ENCODE measurements at places on chromosomes 6 and 20.

- DNase-seq = no peak
Observed at GRCh38 chr20:25043499-25044260, 14.3 kb downstream of the ACSS1 start.

GRCh38 chr6:45818655-45819054 is 197.0 kb downstream of the CLIC5 start:
- no peak for DNase-seq

- DNase-seq = no peak
Observed at GRCh38 chr6:143064951-143065683, 4.4 kb downstream of the AIG1 start.

- DNase-seq = no peak
Observed at GRCh38 chr6:74973591-74973990, 232.3 kb downstream of the COL12A1 start.

DNA sequence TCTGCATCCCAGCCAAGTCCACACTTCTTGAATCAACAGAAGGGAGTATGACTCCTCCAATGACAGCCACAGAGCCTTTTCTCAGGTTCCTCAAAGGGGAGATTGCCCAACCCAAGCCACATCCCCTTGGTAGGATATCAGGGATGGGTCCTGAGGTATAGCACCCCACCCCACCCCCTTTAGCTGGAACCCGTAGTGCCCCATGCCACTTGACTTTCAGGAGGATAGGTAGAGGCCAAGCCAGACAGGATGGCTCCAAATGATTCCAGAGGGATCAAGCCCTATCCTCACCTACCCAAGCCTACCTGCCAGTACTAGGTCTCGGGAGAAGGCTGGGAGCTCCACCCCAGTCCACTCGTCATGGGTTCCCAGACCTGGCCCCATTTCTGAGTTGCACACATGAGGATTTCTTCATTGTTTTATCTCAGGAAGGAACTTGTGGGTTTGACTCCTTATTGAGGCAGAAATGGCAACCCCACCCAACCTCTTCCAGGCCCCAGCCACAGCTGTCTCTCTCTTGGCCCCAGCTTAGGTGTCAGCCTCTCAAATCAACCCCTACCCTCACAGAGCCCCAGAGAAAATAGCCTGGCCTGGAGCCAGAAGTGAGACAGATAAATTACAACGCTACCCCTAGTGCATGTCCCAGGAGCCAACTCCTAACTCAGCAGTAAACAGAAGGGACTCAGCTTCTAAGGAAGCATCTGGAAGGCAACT is 3.6 kb downstream of the CCND3 start:
- peak; percentile 46 for DNase-seq

DNA sequence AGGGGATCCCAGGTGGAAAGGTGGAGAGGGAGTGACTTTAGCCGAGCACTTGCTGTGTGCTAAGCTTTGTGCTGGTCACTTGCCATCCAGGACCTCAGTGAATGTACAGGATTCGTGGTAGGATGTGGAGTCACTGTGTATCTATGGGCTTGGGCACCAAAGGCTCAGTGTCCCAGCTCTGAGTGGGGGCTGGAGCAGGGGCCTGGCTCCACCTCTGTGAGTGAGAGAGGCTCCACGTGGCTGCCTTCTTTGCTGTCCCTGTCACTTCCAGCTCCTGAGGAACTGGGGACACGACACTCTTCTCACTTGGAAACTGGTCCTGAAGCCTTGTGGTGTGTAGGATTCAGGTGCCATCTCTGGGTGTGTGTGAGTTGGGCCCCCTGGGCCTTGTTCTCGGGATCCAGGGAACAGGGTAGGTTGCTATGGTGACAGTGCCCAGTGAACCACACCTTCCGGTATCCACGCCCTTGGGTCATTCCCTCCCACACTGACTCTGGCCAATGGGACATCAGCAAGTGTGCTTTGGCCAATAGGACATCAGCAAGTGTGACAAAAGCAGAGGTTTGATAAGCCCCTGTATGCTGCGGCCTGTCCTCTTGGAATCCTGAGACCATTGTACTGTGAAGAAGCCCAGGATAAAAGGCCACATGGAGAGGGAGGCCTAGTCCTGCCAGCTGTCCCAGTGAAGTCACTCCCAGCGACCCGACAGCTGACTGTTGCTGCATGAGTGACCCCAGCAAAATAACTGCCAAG is 87.7 kb downstream of the CDH22 start:
- no peak for DNase-seq

GRCh38 chr6:20882014-20882413 is 347.8 kb downstream of the CDKAL1 start:
- DNase-seq = no peak

GRCh38 chr20:33659341-33660034 is 2.6 kb upstream of the C20orf144 start:
- DNase-seq = no peak

DNA sequence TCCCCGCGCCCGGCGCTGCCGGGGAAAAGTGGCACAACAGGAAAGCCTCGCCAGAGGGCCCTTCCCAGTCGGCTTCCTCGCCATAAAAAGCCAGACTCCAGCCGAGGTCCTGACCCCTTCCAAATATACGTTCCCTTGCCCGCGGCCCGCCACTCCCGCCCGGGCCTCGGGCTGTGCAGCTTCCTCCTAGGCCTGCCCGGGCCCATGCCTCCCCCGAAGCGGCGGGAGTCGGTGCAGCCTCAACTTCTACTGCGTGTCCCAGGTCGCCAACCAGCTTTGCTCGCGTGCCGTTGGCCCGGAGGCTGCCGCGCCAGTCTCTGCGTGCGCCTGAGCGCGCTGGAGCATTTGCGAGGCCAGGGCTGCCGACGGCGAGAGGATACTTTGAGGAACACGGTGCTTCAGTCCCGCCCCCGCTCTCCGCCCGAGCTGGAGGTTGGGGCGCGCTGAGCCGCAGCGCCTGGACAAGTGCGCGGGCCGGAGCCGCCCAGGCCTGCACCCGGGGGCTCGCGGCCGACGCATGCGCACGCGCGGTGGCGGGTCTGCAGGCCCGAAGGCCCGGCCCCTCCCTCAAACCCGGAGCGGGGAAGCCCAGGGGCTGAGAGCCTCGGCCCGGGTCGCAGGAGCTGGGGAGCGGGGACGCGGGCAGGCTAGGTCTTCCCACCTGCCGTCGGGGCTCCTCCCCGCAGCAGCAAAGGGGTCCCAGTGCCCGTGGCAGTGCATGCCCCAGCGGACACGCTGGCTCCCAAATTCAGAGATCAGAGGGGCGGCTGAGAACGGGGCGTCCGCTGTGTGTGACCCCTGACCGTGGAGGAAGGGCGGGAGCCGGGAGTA is 10.2 kb downstream of the FOXC1 start:
- no peak for DNase-seq

DNA sequence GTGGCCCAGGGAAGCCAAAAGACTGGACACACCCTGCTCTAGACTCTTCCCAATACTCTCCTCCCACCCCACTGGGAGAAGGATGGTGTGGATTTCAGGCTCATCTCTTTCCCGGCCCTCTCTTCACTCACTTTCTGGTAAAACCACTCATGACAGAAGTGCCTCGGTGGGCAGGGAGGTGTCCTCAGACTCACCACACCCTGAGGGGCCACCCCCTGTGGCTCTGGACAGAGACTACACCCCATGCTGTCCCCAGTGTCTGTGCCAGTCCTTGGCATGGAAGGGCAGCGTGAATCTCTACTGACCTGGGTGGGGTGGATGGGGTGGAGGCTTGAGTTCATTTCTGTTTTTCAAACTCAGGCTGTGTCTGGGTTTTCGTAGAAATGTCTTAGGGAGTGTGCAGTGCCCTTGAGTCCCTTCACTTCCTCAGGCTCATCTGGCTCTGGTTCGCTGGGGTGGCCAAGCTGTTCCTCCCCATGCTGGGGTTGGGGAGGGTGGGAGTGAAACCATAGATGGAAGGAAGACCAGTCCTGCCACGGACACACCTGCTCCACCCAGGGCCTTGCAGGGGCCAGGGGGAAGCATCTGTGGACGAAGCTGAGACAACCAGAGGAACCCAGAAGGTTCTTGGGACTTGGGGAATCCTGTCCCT is 59.1 kb downstream of the EZR start:
- DNase-seq = no peak

DNA sequence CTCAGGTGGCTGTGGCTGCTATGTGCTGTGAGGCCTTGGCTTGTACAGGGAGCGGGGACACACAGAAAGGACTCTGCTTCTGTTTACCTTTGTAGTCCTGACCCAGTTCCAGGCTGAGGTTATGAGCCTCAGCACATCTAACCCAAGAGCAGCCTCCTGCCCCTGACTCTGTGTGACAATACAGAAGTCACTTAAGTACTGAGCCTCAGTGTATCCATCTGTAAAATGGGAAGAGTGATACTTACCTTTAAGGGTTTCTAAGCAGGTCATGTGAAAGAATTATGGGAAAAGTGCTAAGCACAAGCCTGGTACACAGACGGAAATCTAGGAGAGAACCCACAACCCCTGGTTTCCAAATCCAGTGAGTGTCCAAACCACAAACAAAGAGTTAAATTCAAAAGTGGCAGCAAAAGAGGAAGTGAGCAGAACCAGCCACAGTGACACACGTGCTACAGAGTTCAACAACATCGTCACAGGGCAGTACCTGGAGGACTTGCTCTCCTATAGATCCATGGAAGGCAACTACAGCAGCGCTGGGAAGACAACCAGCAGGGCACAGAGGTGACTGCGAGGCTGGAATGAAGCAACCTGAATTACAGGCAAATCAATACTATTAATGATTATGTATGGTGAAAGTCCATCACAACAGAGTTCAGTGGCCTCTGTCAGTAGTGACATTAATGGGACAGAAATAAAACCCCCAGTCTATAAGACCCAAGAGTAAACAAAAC is 12.5 kb downstream of the TRIM26 start:
- no peak for DNase-seq

DNA sequence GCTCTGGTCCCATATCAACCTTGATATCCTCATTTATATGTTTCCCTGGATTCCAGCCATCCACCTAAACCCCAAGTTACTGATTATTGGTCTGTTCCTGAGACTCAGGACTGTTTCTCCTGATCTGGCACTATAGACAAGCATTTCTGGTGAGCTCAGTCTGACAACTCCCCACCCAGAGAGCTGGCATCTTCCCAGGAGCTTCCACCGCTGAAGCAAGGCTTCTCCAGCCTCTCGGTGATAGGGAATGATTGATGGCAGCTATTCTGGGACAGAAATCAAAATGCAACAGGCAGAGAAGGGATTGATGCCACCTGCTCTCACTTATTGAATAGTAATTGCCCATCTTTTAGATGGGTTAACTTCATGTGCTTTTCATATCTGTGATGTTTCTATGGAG is 169.7 kb upstream of the GGTLC1 start:
- no peak for DNase-seq

DNA sequence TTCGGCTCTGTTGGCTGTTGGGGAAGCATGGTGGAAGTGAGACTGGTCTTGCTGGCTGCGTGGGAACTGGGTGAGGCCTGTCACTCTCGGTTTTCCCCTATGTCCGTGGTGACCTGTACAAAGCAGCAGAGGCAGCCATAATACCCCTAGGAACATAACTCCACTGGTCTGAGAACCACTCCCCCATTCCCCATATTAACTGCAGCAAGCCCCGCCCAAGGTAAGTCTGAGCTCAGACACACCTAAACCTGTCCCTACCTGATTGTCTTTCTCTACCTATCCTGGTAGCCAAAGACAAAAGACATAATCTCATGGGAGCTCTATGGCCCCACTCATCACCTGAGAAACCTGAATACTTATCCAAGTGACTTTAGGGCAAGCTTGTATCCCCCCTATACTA is 156.3 kb upstream of the PHACTR1 start:
- DNase-seq = no peak

GRCh38 chr6:13030396-13030795 is 297.9 kb downstream of the TBC1D7 start:
- DNase-seq = no peak

- no peak for DNase-seq
Observed at GRCh38 chr20:4169360-4170190, 154.2 kb upstream of the RNF24 start.

GRCh38 chr6:107495196-107495643 is 5.3 kb downstream of the SOBP start:
- DNase-seq = no peak

DNA sequence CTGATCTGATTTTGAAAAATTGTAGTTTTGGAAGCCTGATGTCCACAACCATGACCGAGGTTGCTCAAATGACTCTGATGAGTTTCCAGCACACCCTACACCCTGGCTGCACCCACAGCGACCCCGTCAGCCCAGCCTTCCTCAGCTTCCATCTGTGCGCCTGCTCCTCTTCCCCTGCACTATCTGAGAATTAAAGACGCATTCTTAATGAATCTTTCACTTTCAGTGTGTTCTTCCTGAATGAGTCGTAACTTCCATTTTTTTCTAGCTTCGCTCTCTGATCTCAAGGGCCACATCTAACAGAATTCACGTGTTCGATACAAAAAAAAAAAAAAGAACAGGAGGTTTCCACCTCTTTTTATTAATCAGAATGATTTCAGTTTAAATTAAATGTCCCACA is 21.3 kb upstream of the RREB1 start:
- no peak for DNase-seq

GRCh38 chr6:170029416-170030283 is 261.2 kb downstream of the DLL1 start:
- no peak for DNase-seq

DNA sequence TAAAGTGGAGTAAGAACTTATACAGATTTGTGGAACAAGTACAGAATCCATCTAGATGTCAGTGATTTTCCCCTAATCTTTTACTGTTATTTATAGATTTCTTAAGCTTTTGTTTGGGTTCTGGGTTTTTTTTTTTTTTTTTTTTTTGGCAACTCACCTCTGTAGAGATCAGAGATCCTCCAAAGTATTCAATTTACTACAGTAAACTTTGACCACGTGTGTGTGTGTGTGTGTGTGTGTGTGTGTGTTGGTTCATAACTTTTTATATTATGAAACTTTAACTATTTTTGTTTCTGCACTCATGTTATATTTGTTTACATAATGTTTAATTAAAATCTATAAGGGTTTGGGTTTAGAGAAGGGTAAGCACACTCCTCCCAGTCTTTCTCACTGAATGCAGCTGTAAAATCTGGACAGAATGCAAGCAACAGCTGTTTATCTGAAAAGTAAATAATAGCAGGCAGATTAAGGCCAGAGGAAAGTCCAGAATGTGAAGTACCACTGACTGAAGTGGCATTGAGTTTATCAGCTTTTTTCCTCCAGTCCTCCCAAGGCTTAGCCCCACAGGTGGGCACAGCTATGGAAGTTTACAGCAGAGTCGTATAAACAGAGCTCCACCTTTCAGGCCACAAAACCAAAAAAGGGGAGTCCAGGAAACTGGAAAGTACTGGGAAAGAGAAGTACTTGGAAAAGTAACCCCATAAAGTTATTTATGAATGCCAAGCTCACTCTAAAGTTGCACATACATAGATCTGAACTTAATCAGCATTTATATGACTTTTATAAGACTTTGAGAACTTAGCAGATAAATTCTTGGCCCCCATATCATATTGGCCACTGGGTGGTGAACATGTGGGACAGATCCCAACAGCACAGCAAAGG is 43.0 kb upstream of the CD2AP start:
- DNase-seq = no peak

- no peak for DNase-seq
Observed at GRCh38 chr6:128376952-128377503, 143.4 kb downstream of the PTPRK start.
